ENCODE measurements at places on chromosomes 12 and 14.

DNA sequence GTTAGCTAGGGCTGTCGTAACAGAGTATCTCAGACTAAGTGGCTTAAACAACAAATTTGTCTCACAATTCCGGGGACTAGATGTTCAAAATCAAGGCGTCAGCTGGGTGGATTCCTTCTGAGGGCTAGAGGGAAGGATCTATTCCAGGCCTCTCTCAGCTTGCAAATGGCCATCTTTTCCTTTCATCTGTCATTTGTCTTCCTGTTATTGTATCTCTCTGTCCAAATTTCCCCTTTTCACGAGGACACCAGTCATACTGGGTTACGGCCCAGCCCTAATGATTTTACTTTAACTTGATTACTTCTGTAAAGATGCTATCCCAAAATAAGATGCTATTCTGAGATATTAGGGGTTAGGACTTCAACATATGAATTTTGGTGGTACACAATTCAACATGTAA lies 119.0 kb upstream of the CPSF6 start:
- no peak for DNase-seq

GRCh38 chr12:92044435-92044834 lies 101.2 kb downstream of the BTG1 start:
- DNase-seq, result no peak

- no peak for DNase-seq
These were observed 30.4 kb upstream of the DACT1 start for GRCh38 chr14:58607131-58607951.

DNA sequence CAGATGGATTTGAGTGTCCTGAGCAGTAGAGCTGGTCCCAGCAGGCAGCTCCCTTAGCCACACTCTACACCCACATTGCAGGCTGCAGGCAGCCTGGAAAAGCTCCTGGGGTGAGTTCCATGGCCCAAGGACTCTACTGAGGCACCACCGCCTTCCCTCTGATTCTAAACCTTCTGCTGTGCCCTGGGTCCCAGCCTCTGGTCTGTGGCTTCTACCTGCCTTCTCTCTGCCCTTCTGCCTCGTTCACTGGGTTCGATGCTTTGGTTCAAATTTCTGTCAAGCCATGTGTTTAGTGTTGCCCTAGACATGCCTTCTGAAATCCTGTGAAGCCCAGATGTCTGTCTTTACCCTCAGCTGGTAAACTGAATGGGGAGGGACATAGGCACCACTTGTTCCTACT lies 1.5 kb upstream of the FGF6 start:
- DNase-seq, result no peak

GRCh38 chr14:65214741-65215140 lies 112.4 kb upstream of the MAX start:
- DNase-seq, result no peak

DNA sequence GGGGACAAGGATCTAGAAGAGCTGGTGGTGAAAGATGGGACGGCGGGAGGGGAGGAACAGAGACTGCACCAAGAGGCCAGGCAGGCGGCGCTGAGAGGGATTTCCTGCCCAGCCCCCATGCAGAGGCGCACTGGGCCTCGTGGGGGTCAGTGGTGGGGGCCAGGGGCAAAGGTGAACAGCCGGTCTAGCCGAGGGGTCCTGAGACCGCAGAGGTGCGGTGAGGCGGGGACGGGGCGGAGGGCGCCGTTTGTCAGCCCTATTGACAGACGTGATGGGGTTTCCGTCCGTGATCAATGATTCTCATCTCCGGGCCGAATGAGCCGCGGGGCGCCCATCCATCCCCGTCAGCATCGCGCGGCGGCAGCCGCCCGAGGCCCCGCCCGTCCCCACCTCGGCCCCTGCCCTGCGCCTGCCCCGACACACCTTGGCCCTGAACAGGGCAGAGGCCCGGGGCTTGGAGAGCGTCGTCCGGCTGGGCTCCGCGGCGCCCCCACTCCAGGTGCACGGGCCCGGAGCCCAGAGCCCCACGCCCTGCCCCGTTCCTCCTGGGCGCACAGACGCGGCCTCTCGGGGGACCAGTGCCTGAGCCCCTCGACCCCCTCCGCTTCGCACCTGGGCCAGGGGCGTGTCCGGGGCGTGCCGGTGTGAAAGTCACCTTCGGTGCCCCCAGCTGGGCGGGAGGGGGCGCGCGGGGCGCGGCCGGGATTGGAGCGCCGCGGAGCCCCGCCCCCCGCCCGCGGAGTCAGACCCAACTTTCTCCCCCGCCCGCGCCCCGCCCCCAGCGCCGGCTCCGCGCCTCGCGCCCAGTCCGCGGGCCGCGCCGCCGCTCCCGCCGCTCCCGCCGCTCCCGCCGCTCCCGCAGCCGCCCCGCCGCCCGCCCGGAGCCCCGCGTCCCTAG lies at the start of gene NXPH4:
TSS of gene NXPH4 (plus strand) at position 781 of the 898 bp plus-strand sequence. CDS start 176 bp downstream, outside the sequence.
- DNase-seq, result no peak
